ENCODE measurements at places on chromosomes 12 and 14.

- DNase-seq, result peak; percentile 29
These were observed 354.5 kb downstream of the APAF1 start for GRCh38 chr12:98999559-98999958.

GRCh38 chr12:59980476-59980875 lies 384.6 kb downstream of the SLC16A7 start:
- DNase-seq, result no peak

DNA sequence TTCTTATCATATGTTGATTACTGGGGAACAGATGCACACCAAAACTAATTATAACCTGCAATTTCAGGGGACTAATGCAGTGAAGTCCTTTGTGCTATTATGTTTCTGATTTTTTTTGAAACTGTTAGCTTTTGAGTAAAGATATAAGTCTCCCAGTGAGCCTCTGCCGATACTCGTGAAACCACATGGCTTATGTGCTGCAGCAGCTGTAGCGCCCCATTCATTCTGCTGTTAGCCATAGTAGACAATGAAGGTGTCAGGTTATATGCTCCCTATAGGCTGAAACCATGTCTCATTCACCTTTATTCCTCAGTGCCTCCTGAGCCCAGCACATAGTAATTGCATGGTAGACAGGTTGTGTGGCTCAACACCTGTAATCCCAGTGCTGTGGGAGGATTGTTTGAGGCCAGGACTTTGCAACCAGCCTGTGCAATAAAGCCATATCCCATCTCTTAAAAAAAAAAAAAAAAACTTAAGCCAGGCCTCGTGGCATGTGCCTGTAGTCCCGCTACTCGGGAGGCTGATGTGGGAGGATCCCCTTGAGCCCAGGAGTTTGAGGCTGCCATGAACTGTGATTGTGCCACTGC lies 25.0 kb downstream of the GOLGA5 start:
- DNase-seq, result no peak

- DNase-seq, result no peak
These were observed 55.3 kb downstream of the CLMN start for GRCh38 chr14:95264271-95264973.

GRCh38 chr12:76470028-76470939 lies 89.3 kb downstream of the OSBPL8 start:
- peak; percentile 17 for DNase-seq

GRCh38 chr14:24574206-24574774 lies 1.8 kb downstream of the CTSG start:
- DNase-seq, result no peak

DNA sequence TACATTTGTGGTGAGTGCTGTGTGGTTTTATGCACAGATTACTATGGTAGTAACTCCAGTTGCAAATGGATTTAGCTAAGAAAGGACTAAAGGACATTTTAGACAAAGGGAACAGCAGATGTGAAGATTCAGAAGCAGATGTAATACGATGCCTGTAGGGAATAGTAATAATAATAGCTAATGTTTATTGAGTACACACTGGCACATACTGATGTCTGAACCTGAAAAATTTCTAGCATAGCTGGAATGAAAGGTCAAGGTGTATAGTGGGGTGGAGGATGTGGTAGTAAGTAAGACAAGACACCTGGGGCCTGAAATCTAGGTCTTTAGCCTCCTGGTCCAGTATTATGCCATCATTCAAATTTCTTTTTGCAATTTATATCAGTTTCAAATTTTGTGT lies 54.3 kb upstream of the LRTM2 start:
- no peak for DNase-seq

GRCh38 chr14:91098591-91098990 lies 15.3 kb upstream of the DGLUCY start:
- DNase-seq, result no peak

DNA sequence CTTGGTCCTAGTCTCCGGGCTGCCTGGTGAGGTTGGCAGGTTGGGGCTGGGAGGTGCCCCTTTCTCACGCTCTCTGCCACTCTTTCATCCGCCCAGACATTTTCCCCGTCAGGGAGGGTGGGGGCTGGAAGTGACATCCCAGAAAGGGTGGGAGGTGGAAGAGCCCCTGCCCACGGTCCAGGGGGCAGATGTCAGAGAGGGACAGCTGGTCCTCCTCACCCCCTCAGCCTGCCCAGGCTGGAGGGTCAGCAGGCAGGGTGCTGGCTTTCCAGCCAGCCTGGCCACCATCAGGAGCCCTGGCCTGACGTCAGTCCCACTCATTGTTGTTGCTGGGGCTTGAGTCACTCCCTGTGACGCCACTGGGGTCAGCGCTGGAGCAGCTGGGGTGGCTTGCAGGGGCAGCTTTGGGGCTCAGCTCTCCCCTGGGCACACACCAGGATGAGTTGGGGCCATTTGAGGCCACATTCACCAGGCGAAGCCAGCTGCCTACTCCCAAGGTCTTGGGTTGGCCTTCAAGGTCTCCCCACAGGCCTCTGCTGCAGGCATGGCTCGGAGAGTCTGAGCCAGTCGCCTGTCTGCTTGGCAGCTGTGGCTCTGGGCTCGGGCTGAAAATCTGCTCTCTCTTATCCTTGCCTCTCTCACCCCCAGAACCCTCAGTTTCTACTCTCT lies 5.7 kb upstream of the ATG101 start:
- no peak for DNase-seq

DNA sequence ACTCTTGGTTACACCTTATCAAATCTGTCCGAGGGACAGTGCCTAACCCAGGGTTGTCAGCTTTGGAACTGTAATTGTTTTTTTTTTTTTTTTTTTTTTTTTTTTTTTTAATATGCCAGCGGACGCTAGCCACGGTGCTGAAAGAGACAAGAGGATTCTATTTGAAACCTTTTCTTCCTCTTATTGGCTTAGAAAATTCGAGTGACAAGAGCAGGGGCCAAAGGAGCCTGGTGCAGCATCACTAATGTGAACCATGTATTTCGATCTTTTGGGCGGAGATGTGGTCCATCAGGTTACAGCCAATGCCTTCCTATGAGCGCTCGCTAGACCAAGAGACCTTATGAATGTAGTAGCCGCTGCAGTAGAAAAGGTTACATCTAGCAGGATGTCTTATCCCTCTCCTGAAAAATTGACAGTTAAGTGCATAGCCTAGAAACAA lies 922 bp downstream of the PTPRR start:
- no peak for DNase-seq

GRCh38 chr12:102172436-102172835 lies 25.2 kb downstream of the PMCH start:
- DNase-seq, result no peak
